ENCODE measurements at places on chromosomes 11 and 22.
A peak's percentile ranks its signal among the peaks of the same experiment; 100 is the strongest.

DNA sequence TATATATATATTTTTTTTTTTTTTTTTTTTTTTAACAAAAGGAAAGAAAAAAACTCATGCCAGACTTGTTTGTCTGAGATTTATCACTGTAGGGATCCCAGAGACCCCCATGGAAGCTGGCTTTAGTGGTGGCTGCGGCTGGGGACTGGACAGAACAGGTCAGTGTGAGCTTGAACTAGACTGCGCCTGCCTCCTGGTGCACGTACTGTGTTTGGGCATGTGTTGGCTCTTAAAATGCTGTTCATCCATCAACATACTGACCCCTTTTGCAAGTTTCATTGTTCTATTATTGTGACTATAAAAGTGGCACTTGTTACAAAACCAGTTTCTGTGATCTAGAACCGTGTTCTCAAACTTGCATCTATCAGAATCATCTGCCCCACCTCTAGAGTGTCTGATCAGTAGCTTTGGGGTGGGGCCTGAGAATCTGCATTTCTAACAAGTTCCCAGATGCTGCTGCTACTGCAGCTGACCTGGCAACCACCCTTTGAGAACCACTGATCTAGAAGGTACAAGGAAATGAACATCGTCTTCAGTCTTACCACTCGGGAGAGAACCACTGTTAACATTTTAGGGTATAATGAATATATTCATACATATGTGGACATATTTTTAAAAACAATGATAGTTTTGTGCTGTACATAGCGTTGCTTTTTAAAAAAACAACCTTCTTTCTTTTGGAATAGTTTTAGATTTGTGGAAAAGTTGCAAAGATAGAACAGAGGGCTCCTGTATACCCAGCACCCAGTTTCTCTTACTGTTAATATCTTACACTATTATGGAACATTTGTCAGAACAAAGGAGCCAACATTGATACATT lies 54.0 kb downstream of the ZNRF3 start:
- no peak for DNase-seq

GRCh38 chr11:65777821-65778361 lies 2.9 kb downstream of the AP5B1 start:
- DNase-seq = no peak

DNA sequence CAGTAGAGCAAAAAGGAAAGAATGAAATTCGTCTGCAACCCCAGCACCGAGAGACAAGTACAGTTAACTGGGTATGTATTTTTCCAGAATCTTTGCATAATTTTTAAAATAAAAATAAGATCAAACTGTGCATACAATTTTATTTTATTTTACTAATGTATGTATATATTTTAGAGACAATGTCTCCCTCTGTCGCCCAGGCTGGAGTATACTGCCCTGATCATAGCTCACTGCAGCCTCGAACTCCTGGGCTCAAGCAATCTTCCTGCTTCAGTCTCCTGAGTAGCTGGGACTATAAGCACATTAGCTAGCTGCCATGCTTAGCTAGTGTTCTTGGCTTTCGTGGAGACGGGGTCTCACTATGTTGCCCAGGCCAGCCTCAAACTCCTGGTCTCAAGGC lies 18.8 kb upstream of the DRD2 start:
- no peak for DNase-seq

GRCh38 chr11:17219016-17219415 lies 11.2 kb upstream of the PIK3C2A start:
- no peak for DNase-seq

GRCh38 chr11:1843098-1843473 lies 4.3 kb downstream of the TNNI2 start:
- DNase-seq = no peak

GRCh38 chr11:61598886-61599868 lies 18.3 kb upstream of the SYT7 start:
- no peak for DNase-seq

GRCh38 chr11:72955466-72955865 lies 141.3 kb downstream of the ATG16L2 start:
- DNase-seq = no peak

- no peak for DNase-seq
Measured at GRCh38 chr11:64096835-64097234, 61.1 kb downstream of the FLRT1 start.

DNA sequence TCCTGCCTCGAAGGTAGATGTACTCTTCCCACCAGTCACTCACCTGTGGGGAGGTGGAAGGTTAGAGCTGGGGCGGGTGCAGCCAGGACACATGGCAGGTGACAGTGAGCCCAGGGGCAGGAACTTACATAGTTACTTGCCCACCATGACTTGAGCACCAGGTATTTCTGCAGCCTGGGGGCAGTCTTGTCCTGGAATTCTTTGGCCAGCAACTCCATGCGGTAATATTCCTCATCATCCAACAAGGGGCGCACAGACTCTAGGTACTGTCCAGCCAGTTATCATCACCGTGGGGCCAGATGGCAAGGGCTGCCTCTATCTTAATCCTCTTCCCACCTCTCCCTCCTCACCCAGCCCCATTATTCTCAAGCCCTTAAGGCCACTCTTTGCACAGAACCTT lies 2.2 kb downstream of the CPT1B start:
- DNase-seq = peak; percentile 32
